ENCODE measurements at places on chromosomes 2 and 18.
A peak's percentile ranks its signal among the peaks of the same experiment; 100 is the strongest.

DNA sequence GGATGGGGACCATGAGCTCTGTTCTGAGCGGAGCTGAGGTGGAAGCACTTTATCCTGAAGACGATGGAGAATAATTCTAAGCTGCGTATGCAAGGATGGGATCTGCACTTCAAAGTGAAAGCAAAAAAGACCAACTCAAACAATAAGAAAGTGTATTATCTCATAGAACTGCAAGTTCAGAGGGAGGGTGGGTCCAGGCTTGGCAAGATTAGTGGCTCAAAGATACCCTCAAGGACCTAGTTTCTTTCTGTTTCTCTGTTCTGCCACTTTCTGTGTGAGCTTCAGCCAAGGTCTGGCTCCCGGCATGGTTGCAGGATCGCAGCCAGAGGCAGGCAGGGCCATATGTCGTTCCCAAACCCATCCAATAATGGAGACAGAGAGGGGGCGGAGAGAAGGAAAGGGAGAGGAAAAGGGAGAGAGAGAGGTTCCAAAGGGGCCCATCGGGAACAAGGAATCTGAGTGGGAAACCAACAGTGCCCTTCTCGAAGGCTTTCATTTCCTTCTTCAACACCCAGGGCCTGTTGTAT, 169.2 kb upstream of the NCK2 start:
- no peak for DNase-seq

GRCh38 chr18:56789004-56789888, 138.1 kb downstream of the WDR7 start:
- no peak for DNase-seq

DNA sequence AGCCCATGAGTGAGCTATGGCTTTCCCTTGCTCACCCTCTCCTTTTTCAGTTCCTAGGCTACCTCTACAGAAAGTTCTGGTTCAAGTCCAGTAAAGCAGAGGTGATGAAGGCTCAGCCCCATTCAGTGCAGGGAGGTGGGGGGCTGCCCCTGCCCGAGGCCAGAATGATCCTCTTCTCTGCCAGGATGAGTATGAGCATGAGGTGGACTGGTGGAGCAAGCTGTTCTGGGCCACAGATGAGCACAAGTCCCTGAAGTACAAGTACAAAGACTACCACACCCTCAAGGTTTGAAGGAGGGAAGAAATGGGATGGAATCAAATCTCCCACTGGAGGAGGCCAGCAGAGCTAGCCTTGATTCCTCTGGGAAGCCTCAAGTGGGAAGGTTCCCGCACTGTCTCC, 42.4 kb downstream of the LMAN2L start:
- DNase-seq: no peak

DNA sequence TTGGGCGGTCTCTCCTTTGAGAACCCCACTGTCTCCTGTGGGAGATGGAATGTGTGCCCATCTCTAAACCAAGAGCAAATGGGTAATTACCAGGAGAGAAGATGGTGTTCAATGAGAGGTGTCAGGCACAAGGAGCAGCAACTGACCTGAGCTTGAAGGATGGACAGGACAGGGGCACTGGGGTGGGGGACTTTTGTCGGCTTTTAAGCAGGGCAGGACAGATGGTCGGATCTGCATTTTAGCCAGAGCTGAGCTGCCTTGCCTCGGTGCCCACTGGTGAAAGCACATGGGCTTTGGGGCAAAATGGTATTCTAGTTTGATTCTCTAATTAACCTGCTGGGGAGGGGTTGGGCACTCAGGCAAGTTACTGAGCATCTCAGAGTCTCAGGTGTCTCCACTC, 98.0 kb downstream of the INHBB start:
- no peak for DNase-seq

DNA sequence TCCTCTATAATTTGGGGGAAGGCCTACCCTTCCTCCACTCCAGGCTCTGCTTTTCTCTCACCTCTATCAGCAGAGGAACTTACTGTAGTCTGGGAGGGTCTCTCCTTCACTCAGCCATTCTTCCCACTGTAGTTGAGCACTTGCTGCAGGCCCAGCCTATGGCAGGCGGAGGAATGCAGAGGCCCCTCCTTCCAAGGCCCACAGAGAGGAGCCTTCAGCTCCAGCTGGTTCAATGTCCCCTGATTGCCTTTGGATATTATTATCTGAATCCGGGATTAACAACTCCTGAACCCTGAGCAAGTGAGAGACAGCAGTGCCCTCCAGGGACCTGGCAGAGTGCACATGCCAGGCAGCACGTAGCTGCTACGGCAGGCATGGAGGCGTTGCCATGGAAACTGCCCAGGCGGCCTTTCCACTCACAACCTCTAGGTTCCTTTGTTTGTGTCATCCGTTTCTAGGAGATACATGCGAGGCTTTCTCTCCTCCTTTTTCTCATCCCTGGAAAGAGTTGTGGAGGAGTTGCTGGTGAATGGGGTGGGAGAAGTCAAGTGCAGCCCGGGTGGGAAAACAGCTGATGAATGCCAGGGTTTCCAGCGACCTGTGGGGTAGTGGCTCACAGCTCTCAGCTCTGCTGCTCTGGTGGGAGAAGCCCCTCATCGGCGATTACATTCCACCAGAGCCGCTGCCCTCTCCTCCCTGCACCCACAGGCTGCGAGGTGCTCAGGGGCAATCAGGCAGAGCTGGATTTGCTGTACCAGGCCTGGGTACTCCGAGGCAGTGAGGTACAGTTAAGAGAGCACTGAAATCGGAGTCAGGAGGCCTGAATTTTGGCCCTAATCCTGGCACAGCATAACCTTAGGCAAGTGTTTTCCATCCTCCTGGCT, 55.3 kb upstream of the HK2 start:
- DNase-seq: no peak

- DNase-seq: no peak
Measured at GRCh38 chr2:28471214-28471613, 24.6 kb upstream of the PLB1 start.

- no peak for DNase-seq
Measured at GRCh38 chr2:28270456-28271152, 122.1 kb upstream of the FOSL2 start.

GRCh38 chr2:234199996-234200395, 149.5 kb downstream of the SPP2 start:
- no peak for DNase-seq

GRCh38 chr18:54210463-54210862, 14.0 kb downstream of the MBD2 start:
- DNase-seq: no peak

DNA sequence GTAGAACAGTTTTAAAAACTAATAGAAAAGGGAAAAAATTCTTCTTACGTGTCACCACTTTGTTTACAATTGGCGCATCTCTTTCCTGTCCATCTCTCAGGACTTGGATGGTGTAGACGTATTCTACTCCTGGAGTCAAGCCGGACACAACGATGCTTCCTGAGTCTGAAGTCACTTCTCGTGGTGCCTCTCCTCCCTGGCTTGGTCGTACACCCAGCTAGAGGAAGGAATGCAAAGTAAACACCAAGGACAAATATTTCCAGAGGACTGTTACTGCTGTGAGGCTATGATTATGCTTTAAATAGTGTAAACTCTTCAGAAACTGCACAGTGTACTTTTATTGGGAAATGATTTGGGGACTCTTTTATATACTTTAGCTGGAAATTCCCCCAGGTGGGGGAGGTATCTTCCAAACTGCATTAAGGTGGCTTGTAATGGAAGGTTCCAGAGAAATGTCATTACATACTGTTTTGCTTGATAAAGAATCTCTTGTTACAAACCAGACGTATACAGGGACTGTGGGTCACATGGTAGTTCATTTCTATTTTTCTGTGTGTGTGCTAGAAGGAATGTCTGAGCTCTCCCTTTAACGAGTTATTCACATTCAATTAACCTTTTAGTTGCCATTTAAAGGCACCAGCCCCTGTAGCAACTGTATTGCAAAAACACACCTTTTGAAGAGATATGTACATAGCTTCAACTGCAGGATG, 38.1 kb downstream of the FN1 start:
- DNase-seq: no peak

DNA sequence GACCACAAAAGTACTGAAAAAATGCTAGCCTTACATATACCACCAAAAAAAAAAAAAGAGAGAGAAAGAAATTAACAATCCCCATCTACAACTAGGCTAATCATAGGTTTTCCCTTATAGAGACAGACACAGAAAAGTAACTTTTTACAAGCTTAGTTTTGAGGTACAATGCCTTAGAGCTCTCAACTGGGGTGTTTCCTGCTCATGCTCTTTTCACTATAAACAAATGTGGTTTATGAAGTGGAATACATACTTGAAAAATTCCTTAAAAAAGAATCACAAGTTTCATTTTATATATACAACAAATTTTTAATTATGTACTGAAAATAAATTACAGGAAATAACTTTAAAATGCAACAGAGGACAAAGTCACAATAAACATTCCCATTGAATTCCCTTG, 82.5 kb downstream of the ATL2 start:
- no peak for DNase-seq

DNA sequence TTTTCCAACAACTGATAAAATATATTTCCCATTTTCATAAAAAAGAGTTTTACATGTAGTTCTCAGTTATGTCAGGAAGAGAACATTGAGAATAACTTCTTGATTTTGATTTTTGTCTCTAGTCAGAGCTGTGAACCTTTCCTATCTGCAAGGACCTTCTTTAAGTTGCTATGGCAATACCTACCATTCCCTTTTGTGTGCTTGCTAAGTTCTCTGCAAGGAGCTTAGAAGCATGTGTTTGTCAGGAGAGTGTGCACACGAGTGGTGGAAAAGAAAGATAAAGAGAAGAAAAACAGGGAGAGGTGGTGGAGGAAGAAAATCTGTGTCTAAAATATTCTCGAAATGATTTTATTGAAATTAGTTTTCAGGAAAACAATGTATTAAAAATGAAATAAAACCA, 140.3 kb upstream of the SLC8A1 start:
- no peak for DNase-seq

GRCh38 chr2:64177315-64177714, 33.1 kb upstream of the PELI1 start:
- peak; percentile 14 for DNase-seq

GRCh38 chr2:218959761-218960308, 369 bp downstream of the CDK5R2 start:
- DNase-seq: no peak

DNA sequence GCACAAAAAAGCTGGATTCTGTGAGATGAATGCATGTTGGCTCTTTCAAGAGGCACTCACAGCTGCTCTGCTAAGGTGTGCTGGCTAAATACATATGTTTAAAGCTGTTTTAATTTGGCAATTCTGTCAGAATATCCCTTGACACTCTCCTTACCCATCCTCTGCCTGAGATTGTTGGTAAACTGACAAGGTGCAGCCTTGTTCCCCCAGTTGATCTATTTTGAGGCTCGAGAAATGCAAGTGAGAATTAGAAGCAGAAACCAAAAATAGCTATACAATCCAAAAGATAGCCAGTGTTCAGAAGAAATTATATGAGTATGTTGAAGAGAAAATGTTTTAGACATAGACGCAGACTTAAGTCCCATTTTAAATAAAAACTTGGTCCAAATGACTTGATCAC, 971.7 kb upstream of the GYPC start:
- no peak for DNase-seq

DNA sequence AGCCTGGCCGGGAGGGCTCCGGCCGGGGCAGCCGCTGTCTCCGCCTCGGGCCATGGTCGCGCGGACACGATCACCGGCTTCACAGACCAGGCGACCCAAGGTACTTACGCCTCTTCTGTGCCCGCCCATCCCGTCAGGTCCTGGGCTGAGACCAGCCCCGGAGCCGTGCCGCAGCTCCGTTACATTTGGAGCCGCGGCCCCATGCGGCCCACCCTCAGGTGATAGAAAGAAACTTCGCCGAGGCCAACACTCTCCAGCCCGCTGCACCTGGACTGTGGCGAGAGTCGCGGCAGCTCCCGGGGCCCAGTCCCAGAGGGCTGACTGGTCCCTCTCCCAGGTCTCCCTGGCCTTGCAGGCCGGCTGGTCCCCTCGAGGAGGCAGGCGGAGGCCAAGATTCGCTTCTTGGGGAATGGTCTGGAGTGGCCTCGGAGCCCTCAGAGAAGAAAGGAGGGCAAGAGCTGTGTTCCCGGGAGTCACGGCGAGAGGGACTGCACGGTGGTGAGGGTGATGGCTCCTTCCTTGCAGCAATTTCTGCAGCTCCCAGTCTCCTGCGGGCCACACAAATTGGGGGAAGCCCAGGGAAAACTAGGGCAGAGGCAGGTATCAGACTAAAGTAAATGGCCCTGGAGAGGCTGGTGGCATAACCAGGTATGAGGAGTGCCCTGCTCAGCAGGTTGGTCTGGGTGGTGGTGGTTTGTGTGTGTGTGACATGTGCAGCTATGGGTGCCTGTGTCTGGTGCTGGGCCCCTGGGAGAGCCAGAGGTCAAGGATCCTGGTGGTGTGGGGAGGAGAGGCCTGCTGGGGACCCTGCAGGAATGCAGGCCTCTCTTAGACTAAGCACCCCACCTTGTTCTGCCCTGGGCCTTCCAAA, 822 bp downstream of the GDF7 start:
- no peak for DNase-seq

DNA sequence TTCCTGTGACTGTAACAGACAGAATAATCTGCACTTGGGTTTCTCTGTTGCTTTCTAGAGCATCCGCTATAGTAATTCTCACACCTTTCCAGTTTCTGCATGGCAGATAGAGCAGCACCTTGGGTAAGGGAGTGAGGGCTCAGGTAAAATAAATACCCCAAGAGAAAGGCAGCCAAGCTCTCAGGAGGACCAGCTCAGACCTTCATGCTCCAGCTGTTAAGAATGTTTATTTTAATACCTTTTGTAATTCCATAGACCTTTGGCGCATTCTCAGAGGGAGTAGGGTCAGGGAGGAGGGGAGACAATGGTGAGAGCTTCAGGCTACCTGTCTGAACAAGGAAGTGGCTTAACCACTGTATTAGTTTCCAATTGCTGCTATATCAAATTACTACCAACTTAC, 16.2 kb upstream of the TMEM178A start:
- no peak for DNase-seq

DNA sequence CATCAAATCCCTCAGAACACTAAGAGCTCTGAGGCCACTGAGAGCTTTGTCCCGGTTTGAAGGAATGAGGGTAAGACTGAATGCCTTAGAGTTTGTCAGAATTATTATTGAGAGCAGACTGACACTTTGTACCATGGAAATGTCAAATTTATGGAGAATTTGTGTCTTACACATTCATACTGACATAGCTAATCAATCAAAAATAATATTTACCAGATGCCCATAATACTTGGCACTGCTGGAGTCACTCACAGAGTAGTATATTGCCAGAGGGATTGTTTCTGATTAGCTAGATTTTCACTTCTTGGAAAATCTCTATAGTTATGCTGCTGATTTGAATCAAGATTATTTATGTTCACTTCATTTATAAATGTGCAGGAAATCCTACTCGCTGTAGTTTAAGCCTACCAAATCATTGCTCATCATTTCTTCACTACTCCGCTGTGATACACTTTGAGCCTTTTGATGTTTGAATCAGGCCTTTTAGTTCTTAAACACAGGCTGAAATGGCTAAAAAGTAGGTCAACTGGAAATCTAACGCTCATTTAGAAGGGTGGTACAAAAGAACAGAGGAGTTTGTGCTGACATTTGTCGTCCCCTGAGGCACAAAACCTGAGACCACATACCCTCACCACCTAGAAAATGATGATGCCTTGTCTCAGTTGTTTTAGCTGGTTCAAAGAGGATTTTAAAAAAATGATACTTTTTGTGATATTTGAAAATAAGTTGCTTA, 96.1 kb upstream of the CSRNP3 start:
- DNase-seq: no peak

- DNase-seq: no peak
Measured at GRCh38 chr2:210112871-210113270, 58.3 kb downstream of the KANSL1L start.
